ENCODE measurements at places on chromosomes 11 and 22.

DNA sequence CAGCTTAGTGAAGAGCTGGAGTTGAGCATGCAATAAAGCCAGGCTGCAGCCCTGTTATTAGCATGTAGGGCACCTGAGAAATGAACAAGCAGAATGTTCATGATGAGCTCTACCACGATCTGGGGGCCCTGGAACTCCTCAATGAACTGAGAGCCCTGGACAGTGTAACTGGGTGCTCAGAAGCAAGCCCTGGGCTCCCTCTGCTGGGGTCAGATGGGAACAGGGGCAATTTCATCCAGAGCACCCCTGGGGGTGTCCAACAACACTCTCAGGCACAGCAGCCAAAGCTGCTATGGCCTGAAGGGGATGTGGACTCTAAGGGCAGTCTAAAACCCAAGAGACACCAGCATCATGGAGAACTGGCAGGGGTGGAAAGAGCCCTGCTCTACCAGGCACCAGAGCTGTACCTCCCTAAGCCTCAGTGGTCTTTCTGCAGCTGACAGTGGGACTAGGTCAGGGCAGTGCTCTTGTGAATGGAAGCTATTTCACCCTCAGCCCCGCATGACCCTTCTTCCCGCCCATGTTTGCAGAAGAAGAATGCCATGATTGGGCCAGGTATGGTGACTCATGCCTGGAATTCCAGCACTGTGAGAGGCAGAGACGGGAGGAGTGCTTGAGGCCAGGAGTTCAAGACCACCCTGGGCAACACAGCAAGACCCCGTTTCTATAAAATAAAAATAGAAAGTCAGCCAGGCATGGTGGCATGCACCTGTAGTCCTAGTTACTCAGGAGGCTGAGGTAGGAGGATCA is 28.9 kb downstream of the THOC5 start:
- DNase-seq = peak; percentile 21

GRCh38 chr11:33944693-33945424 is 53.0 kb upstream of the LMO2 start:
- DNase-seq = no peak

- DNase-seq = no peak
Measured at GRCh38 chr11:24705474-24705873, 208.6 kb downstream of the LUZP2 start.

DNA sequence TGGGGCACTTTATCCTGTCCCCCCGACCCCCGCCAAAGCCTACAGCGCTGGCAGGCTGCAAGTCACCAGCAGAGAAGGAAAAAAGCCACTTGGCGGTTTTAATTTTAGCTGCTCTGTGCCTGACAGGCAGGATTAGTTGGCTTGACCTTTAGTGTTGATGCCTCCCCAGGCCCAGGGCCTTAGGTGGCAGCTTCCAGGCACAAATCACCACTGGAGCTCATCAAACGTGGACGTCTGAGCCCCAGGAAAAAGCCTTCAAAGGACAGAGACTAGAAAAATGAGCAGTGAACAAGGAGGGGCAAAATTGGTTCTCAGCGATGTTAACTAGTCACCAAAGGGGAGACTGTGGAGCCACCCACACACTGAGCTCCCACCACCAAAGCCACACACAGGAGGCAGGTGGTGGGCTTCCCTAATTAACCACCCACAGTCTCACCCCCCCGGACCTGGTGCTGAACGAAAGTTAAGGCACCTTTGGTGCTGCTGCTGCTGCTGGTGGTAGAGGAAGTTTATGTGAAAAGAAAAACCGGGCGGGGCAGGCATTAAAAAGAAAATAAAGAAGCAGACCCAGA is 4.4 kb upstream of the PYGM start:
- no peak for DNase-seq

- DNase-seq = no peak
Measured at GRCh38 chr11:12537778-12538401, 136.3 kb upstream of the TEAD1 start.

- no peak for DNase-seq
Measured at GRCh38 chr11:65108469-65109123, 3.1 kb upstream of the TM7SF2 start.

DNA sequence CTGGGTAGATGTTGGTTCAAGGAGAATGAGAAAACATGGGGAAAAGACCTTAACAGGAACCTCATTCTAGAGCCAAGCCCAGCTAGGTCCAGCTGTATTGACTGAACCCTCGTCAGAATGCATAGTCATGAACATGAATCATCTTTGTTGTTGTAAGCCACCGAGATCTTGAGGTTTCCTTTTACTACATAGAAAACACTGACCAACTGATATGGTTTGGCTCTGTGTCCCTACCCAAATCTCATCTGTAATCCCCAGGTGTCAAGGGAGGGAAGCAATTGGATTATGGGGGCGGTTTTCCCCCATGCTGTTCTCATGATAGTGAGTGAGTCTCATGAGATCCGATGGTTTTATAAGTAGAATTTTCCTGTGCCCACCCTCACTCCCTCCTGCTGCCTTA is 19.4 kb upstream of the PHOX2A start:
- peak; percentile 63 for DNase-seq
